Ureter (tissue), 1 donor: ENCODE measurements at places on chromosomes 6 and 20. TPM values are rescaled to one million over a fixed set of nuclear protein-coding genes. Genes with fewer than 3 reads are reported as not detected.

TP53TG5 gene
- total RNA-seq, result 1.2 TPM

GRCh38 chr20:10504994-10505730 is 70.1 kb downstream of the SLX4IP start:
- DNase-seq, result no peak

GRCh38 chr6:12138936-12139335 is 126.8 kb downstream of the HIVEP1 start:
- no peak for DNase-seq

PAX1 gene
- total RNA-seq, result not detected

GRCh38 chr6:53758496-53758895 is 36.3 kb upstream of the LRRC1 start:
- DNase-seq, result no peak

MGME1 gene
- 15.1 TPM for total RNA-seq

CAGE1 gene
- not detected for total RNA-seq

GRCh38 chr6:99589290-99589672 is 17.4 kb upstream of the PRDM13 start:
- no peak for DNase-seq

GRCh38 chr6:15800841-15801617 is 138.2 kb upstream of the DTNBP1 start:
- no peak for DNase-seq

LY6G6D gene
- total RNA-seq, result not detected

DNA sequence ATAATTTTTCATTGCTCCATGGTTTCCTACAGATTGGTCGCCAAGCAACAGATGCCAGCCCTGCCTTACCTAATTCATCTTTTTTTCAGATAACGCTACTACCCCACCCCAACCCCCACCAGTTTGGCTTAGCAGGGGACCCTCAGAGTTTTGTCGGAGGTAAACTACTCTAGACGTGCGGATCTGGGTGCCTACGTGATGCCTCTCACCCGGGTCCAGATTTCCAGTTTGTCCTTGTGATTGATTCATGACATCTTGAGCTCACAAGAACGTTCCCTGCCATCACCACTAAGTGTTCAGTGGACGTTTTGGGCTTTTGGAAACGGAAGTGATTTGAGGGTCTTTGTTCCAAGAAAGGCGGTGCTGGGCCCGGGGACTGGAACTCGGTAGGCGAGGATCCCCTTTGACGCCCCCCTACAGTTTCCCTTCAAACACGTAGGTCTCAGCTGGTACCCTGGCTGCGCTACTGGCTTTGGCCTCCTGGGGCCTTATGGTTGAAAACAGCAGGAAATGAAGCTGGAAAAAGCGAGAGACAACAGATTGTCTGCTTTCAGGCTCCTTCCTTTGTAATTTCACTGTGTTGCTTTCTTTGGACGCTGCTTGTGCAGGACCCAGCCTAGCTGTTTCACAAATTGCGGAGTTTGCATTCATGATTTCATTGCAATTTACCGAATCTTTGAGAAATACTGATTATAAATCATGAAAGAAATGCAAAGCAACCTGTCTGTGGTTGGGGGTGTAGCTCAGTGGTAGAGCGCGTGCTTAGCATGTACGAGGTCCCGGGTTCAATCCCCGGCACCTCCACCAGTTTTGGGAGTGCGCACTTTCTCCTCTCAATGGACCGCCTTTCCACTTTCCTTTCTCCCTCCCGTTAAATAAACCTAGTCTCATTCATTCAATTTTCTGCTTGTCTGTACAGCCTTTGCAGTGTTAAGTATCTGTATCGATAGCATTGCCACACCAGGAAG is 81.0 kb downstream of the GPX5 start:
- DNase-seq, result no peak

CEP250 gene
- total RNA-seq, result 30.9 TPM

- no peak for DNase-seq
Measured at GRCh38 chr6:106194949-106195921, 109.1 kb downstream of the PRDM1 start.

- no peak for DNase-seq
Measured at GRCh38 chr6:148186916-148187315, 155.7 kb upstream of the SASH1 start.

- DNase-seq, result no peak
Measured at GRCh38 chr6:109865968-109866367, 112.1 kb upstream of the GPR6 start.

GRCh38 chr6:164455835-164456234 is 853.6 kb downstream of the C6orf118 start:
- no peak for DNase-seq

ACAT2 gene
- total RNA-seq, result 42.1 TPM

GRIK2 gene
- 1.8 TPM for total RNA-seq

GRCh38 chr6:45487645-45488044 is 109.9 kb upstream of the SUPT3H start:
- no peak for DNase-seq

DNA sequence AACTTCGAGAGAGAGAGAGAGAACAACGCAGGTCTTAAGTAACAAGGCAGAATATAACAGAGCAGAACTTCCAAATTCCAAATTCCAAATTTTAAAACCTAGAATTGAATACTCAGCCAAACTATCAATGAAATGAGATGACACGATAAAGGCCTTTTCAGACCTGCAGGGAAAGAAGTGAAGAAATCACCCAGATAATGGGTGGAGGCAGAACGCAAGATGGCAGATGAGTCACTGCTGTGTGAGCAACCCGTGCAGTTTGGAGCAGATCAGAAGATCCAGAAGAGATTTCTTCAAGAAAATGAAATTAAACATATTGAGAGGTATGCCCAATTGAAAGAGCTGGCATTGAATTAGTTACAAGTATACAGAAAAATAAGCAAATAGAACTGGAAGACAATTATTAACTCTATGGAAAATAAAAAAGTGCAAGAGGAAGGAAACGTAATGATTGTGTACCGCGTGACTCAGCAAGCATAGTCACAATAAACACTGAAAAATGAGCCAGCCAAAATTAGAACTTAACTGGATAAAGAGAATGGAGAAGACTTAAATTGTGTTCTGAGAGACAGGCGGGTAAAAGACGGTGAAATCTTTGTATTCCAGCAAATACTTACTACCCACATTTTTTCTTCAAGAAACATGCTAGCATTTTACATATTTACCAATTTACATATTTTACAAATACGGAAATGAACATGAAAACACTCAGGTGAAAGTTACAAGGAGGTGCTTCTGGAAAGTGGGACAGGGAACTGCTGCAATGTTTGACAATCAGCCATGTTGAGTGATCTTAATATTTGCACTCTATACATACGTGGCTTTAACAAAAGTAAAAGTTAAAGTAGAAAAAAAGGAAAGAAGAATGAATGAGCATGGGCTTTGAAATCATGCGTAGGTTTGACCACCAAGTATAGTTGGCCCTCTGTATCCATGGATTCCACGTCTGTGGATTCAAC is 87.9 kb upstream of the CDYL start:
- DNase-seq, result peak; percentile 49

DNA sequence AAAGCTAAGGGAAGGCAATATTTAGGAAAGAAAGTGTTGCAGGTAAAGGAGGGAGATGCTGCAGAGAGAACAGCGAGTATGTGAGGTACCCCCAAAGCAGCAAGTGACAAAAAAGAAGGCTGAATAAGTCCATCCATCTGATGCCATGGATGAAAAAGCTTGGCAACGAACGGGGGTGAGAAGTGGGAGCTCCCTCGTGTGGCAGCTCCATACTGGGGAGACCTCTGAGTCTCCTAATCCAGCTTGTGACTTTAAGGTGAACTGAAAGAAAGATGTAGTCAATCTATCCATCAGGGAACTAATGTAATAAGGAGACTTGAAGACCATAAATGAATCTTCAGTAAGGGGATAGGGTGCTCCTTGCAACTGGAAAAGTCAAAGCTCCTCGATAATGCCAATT is 156.6 kb downstream of the OTOR start:
- DNase-seq, result no peak

- DNase-seq, result no peak
Measured at GRCh38 chr6:170178561-170179477, 112.1 kb downstream of the DLL1 start.

DNA sequence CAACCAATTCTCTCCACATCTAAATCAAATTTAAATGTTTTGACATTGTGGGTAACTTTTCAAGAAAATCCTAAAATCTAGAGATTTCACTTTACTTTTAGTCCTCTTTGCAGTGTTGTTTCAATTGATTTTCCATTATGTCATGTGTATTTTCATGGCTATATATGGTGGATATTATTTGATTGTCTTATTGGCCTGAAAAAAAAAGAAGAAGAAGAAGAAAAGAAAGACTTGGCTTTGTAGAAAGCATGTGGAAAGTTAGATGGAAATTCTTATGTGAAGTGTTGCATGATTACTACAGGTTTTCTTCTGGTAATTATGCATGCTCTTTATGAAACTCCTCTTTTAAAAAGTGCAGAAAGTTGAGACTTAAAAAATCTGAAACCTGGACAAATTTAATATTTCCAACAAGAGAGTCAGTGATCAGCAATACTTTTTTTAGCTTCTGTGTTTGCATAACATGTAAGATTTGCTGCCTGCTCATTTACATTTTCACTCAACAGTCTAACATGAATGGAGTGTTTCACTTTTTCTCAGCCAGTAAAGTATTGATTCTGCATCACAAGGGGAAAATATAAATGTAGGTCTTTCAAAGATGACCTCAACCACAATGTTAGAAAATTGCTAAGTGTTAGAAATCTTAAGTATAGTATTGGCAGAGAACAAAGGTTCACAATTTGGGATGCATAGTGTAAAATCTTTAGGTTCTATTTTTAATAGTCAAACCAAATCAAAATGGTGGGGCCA is 438.7 kb downstream of the BCKDHB start:
- no peak for DNase-seq

- DNase-seq, result no peak
Measured at GRCh38 chr6:38155621-38156204, 336.2 kb downstream of the ZFAND3 start.

DNA sequence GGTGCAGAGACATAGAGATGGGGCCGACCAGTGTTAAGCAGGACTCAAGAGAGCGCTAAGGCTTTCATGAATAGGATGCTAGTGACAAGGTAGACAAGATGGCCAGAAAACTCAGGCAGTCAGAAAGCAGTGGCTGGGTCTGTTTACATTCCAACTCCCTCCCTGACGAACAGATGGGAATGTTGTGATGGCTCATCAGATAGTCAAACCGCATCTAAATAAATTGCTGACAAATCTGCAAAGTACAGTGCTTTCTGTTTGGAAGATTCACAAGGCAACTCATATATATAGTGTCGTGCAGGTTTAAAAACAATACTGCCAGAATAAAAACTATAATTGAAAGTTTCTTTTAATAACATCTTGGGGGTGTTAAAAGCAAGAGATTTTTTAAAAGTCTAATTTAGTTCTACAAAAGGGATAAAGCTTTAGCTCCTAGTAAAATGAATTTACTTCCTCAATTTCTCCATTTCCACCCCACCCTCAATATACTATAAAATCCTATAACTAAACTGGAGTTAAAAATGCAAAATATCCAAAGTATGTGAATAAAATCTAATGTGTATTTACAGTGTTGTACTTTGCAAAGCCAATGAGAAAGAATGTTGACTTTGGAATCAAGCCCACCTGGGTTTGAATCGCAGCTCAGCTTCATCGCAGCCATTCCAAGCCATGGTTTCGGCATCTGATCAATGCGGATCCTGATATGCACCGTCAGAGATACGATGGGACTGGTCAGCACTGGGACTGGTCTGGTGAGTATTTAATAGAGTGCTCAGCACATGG is 247.3 kb upstream of the PDE10A start:
- DNase-seq, result no peak

GRCh38 chr6:150767571-150768018 is 97.9 kb upstream of the MTHFD1L start:
- no peak for DNase-seq

DNA sequence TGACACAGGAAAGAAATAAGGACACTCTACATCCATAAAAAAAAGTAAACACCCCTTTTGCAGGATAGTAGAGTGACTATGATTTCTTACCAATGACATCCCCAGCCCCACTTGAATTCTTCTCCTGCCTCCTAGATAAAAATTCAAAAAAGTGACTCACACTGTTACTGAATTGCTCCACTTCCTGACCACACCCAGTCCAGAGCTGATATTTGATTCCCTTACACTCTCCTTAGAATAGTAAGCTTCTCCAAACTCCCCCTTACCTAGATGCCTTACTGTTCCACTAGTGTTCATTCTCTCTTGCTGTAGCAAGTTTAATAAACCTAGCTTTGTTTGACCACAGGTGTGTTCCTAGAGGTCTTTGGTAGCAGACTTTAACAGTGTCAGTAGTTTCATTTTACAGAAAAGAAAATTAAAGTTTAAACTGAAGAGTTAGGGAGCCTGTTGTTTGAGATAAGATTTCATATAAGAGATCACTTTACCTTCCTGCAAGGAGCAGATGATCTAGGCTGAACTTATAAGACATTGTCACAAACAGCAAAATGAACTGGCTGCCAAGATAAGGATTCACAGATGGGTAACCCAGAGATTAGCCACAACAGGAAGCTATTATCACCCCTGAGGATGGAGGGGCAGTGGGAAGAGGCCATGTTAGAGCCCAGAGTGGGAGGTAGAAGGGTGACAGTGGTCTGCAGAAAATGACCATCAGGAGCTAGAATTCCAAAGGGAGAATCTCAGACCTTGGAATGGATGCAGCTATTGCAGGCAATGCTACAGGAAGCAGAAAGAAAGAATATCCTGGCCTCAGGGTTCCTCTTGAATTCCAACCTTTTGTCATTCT is 28.4 kb upstream of the BTN3A2 start:
- no peak for DNase-seq

DNA sequence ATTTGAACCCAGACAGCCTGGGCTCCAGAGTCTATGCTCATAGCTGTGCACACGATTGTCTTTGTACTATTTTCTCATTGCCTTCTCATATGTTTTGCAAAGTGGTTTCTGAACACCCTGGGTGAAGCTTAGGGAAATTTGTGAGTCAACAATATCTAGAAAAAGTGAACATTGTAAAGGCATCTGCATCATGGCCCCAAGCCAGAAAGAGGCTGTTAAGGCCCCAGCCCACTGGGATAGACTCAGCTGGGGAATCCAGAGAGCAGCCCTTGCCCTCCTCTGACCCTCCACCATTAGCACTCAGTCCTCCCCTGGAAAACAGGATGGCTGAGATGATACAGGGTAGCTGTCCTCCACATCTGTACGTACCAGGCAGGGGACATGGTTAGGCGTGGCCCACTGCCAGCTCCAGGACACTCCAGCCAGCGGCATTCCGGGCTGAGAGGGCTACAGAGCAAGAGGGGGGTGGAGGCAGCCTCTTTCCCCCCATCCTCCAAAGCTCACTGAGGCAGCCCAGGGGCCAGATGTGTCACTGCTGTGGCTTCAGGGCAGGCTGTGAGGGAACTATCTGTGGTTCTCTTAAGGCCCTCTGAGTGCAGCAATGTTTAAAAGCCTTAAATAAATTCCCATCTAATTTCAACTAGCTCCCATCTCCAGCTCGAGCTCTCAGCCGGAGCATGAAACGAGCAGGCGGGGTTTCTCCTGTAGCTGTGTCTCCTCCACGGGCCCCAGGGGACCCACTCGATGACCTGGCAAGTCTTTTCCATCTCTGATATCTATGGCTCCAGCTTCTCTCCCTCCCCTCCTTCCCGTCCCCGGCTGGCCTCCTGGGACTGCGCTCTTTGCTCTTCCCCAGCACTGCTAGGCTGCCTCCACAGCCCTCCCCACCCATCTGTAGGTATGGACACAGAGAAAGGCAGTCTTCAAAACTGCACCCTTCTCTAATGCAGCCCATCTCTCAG is 209.4 kb upstream of the LRFN2 start:
- no peak for DNase-seq
